Testis (tissue), 5 donors: ENCODE measurements at places on chromosomes 2 and 18.

GRCh38 chr2:155983845-155984244 is 348.7 kb downstream of the NR4A2 start:
- DNase-seq, result no peak

DNA sequence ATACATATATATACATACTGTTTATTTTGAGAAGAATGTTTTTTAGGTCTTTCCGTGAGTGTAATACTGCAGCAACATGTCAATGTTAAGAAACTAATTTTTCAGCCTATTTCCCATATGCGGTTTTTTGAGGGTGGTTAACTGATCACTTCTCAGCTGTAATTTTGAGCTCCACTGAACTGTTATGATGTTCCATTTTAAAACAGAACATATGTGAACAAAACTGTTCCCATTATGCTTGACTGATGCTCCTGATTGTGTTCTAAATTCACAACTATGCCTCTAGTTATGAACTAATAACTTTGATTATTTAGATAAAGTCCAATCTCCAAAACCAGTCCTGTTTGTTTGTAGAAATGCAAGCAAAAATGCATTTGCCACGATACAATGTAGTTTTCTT is 511.2 kb upstream of the FSIP2 start:
- no peak for DNase-seq

- DNase-seq, result no peak
Observed at GRCh38 chr2:75166491-75166890, 32.8 kb downstream of the TACR1 start.

DNA sequence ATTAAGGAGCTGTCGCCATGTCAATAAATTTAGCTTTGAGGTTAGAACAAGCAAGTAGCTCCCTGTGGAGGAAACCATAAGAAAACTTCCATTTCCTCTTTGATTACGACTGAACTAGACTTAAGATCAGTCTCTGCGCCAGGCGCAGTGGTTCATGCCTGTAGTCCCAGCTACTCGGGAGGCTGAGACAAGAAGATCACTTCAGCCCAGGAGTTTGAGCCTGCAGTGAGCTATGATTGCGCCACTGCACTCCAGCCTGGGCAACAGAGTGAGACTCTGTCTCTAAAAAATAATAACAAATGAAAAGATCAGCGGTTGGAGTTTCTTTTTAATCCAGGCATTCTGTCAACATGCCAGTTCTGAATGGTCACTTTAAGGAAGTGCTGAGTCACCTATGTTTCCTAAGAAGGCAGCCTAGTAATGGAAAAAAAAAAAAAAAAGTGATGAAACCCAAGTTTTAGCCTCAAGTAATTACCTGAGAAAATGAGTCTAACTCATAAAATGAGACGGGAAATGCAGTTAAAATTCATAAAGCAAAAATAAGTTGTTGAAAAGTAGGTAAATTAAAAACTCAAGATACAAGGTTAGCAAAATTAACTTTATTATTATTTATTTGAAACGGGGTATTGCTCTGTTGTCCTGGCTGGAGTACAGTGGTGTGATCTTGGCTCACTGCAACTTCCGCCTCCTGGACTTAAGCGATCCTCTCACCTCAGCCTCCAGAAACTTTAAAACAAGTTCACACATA is 10.2 kb downstream of the C18orf32 start:
- DNase-seq, result no peak

DNA sequence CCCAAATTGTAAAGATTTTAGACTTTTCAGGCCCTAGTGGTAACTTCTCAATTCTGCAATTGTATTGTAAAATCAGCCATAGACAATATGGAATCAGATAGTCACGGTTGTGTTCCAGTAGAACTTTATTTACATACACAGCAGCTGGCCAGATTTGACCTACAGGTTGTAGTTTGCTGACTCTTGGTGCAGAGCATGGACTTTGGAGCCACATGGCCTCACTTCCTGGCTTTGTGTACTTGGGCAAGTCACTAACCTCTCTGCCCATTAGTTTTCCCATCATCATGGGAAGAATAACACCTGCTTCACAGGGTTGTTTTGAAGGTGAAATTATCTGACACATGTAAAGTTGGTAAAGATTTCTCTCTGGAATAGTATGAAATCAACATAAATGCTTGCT is 147.6 kb downstream of the TMEM200C start:
- no peak for DNase-seq

DNA sequence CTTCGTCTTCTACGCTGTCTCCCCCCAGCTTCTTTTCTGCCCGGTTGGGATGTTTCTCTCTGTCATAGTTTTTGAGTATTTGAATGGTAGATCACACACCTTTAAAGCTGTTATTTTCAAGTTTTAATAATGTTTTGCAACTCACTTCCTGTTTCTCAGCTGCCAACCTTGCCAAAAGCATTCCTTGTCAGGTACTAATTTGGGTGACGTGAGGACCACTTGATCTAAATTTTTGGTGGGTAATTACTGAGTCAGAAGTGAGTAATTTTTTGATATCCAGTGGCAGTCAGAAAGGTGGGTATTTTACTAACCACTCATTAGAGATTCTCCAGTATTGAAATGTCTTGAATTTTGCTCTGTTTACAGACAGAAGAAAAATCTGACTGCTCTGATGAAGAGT is 852.4 kb upstream of the FANCL start:
- no peak for DNase-seq

GRCh38 chr18:2971741-2972552 is 41.0 kb downstream of the LPIN2 start:
- peak; percentile 62 for DNase-seq

DNA sequence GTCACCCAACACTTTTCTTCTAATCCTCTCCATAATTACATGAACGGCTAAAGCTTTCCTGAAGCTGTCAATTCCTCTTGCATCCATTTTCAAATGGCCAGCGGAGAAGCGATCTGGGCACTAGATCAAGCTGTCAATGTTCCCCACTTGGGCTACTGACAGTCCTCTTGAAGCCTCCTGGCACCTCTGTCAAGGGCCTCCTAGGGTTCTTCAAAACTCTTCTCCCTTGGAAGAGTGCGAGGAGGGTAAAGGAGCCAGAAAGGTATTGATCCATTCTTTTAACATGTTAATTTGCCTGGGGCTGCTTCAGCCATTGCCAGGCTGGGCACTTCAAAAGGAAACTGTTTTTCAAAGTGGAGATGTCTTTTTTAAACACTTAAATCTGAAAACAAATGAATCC is 19.8 kb downstream of the EPHA4 start:
- DNase-seq, result no peak

GRCh38 chr2:219469186-219469724 is 29.4 kb upstream of the GMPPA start:
- no peak for DNase-seq

GRCh38 chr2:157627594-157628476 is 829 bp downstream of the ACVR1C start:
- peak; percentile 33 for DNase-seq

DNA sequence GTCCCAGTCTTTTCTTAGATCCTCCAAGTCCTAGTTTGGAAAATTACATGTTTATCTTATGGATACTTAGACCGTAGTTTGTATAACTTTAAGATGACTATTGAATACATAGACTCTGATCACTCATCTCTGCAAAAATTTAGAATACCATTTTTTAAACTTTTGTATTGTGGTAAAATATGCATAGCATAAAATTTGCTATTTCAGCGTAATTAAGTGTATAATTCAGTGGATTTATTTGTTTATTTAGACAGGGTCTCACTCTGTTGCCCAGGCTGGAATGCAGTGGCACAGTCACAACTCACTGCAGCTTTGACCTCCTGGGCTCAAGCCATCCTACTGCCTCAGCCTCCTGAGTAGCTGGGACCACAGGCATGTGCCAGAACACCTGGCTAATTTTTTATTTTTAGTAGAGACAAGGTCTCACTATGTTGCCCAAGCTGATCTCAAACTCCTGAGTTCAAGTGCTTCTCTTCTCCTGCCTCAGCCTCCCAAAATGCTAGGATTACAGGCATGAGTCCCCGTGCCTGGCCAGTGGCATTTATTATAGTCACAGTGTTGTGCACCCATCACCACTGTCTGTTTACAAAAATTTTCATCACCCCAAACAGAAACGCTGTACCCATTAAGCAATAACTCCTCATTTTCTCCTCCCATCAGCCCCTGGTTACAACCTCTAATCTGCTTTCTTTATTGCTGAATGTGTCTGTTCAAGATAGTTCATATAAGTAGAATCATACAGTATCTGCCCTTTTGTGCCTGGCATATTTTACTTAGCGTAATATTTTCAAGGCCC is 90.0 kb downstream of the MAP3K20 start:
- DNase-seq, result no peak
